ENCODE measurements at places on chromosomes 13 and 19.

- no peak for DNase-seq
These were observed 48.2 kb upstream of the SLITRK5 start for GRCh38 chr13:87622971-87623370.

- DNase-seq = no peak
These were observed 32.9 kb upstream of the IGSF23 start for GRCh38 chr19:44580366-44580895.

- DNase-seq = no peak
These were observed 20.4 kb downstream of the FAM187B start for GRCh38 chr19:35208121-35208520.

- no peak for DNase-seq
These were observed 709 bp downstream of the DPP9 start for GRCh38 chr19:4722671-4723594.

DNA sequence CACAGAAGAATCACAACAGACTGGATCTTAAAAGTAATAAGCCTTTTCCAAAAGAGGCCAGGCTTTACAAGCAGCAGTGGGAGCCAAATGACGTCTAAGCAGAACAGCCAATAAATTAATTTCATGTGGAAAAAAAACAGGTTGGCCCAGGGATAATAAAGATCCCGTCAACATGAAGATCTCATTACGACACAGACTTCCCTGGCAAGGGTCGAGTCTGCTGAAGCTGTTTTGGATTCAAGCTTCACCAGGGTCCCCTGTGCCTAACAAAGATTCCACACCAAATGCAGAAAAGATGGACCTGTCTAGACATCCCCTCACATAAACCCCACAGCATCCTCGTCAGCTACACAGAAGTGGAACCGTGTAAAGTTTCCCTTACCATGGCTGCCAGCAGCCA, 215.1 kb upstream of the ZNF507 start:
- DNase-seq = no peak

DNA sequence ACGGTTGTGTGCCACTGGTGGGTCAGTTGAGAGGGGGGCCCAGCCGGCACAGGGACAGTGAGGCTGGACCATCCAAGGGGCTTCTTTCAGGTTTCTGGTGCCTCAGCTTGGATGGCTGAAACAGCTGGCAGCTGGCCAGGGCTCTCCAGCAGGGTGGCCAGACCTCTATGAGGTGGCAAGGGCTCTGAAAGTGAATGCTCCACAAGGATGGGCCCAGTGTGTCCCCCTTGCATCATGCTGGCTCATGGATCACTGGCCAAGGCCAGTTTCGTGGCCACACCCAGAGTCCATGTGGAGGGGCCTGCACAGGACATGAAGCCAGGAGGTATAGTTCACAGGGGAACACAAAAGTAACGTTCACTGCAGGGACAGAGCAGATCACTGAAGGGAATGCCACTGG, 49.6 kb downstream of the CDADC1 start:
- DNase-seq = no peak

- DNase-seq = no peak
These were observed 41.0 kb downstream of the MLLT1 start for GRCh38 chr19:6238643-6239281.

- peak; percentile 22 for DNase-seq
These were observed at the start of gene TBC1D4 for GRCh38 chr13:75482070-75482819. TBC1D4 (minus strand) TSS chr13:75482169; CDS start chr13:75481767, 402 bp downstream.

GRCh38 chr19:50433201-50434180, 799 bp downstream of the MYBPC2 start:
- no peak for DNase-seq

GRCh38 chr13:113764793-113765563, 6.0 kb downstream of the TMEM255B start:
- no peak for DNase-seq

DNA sequence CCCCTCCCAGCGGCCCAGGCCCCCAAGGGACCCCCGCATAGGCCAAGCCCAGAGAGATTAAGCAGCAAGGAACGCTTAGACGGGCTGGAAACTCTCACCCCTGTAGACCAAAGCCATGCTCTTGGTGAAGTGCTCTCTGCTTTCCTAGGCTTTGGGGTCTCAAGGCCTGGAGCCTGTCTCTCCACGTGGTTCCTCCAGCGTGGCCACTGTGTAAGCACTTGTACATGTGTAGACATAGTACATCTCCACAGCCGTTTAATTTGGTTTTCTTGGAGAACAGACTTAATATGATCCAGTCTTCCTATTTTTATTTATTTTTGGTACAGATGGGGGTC, 1.1 kb downstream of the NUDT19 start:
- no peak for DNase-seq

- DNase-seq = no peak
These were observed 952.0 kb downstream of the SLITRK5 start for GRCh38 chr13:88623150-88623549.

- no peak for DNase-seq
These were observed 19.0 kb upstream of the PLPP2 start for GRCh38 chr19:310141-310651.

- no peak for DNase-seq
These were observed 1297.4 kb upstream of the MIR17HG start for GRCh38 chr13:90049989-90050671.

DNA sequence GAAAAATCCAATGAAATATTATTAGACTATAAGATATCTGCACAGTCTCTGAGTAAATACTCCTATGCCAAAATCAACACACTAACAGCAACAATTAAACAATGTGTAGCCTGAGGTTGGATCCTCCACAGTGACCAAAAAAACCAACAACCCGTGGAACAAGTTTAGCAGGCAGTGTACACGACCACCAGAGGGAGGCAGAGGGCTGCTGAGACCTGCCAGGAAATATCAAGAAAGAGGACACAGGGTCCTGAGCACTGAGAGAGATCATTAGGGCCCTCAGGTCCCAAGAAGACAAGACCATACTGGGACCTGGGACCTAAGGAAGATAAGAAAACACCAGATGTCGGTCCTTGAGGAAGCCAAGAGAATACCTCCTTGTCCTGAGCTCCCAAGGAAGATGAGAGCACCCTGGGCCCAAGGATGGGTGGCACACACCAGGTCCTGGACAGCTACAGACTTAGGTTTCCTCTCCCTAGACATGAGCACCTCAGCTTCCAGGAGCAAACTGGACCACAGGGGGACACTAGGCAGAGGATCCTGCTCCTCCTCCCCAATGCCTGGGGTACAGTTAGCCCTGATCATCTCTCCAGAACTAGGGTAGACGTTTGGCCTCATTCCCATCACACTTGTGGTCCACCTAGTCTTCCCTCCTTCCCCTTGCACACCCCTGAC, 822 bp upstream of the ZNF274 start:
- DNase-seq = no peak

DNA sequence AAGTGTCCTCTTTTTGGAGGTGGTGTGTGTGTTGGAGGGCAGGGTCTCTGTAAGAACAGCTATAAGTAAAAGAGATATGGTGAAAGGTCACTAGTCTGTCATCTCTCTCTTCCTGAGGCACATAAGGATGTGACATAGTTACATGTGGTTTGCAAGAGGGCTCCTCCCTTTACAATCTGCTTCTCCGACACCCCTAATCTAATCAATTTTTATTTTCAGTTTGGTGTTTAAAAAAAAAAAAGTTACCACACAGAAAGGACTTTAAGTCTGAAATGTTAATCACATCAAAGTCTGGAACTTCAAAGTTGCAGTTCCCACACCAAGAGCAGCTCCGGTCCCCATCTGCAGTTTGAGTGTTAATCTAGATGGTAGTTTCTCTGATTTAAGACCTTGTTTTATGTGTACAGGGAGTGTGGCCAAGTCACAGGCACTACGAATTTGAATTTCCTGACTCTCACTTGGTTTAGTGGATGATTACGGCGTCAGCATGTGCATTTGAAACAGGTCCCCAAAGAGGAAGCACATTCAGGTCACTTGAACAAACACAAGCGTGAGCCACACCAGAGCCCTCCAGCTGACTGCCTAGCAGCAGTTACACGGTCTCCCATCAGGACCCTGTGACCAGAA, 53.1 kb downstream of the FOXO1 start:
- DNase-seq = no peak

DNA sequence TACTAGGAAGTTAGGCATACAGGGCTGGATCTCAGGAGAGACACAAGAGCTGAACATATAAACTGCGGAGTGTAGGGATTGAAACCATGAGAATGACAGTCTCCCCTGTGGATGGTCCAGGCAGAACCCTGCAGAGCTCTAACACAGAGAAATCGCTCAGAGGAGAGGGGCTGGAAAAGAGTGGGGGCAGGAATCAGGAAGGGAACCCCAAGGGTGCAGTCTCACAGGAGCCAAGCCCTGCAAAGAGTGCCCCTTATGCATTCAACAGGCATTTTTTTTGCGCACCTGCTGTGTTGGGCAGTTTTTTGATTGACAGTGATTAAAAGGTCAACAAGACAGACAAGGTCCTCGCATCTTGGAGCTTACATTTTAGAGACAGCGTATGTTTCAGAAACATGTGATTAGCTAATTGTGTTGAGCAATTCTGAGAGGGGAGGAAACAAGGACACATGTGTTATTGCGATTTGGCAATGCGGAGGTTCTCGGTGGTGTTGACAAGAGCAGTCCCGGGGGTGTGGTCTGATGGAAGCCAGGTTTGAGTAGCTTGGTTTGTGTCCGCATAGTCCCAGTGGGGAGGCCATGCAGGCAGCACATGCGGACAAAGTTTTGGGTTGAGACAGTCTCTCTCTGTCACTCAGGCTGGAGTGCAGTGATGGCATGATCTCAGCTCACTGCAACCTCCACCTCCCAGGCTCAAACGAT, 182.6 kb upstream of the IRS2 start:
- no peak for DNase-seq

GRCh38 chr13:110769097-110769496, 55.6 kb downstream of the ING1 start:
- DNase-seq = no peak

DNA sequence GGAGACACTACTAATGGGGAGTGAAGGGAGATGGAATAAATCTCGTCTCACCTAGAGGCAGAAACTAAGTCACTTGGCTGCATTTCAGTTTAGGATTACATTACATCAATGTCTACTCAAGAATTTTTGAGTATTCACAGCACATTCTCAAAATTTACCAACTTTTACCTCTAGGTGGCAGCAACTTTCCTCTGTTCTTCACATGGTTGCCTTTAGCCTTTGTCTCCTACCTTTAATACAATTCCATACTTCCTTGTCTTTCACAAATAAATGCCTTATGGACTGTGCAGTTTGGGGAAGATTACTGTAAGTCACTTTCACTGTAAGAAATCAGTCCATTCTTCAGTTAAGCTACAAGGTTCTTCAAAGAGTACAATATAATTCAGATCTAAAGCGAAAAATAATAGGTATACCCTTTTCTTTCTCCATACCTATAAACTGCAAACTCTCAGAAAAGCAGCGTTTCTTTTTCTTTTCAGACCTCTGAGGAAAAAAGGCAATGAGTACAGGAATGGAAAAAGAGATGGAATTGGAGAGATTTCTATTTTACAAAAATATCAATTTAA, 379.4 kb downstream of the KLF12 start:
- DNase-seq = no peak

- no peak for DNase-seq
These were observed 437.6 kb upstream of the ARGLU1 start for GRCh38 chr13:107005577-107005976.

- no peak for DNase-seq
These were observed at the start of gene GPR183 for GRCh38 chr13:99307247-99307646. GPR183 (minus strand) TSS chr13:99307399; CDS start chr13:99296145, 11,254 bp downstream.

GRCh38 chr19:4571305-4571917, 11.9 kb upstream of the SEMA6B start:
- DNase-seq = no peak

DNA sequence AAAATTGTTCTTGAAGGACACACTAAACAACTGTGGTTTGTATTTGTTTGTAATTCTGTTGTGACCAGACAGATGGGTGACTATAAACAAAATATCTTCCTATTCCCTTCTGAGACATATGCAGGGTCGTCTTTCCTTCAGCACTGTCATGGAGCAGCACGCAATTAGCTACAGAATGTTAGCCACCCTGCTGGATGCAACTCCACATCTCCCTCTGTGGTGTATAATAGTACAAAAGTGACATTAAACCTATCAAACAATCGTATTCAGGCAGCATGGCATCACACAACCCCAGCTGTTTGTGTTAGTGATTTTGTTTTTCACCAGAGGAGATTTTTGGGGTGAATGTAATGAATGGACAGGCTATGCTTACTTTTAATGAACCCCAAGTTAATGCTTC, 146.2 kb downstream of the GPC6 start:
- no peak for DNase-seq

DNA sequence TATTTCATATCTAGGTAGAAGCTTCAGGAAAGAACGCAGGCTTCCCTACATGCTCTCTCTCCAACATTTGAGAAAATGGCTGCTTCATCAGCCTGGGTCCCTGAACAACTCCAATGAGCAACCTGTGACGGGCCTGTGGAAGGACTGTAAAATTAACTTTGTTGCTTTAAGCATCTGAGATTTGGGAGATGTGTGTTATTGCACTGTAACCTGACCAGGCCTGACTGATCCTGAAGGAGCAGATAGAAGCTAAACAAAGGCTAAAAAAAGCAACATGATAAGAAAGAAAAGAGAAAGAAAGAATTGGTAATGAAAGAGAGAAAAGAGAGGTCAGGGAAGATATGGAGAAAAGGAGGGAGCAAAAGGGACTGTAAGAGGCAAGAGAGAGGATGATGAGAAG, 77.1 kb upstream of the MBNL2 start:
- DNase-seq = no peak

- DNase-seq = no peak
These were observed 8.7 kb downstream of the HOMER3 start for GRCh38 chr19:18932216-18932841.

GRCh38 chr19:21910318-21910717, 74.3 kb upstream of the ZNF43 start:
- DNase-seq = no peak

DNA sequence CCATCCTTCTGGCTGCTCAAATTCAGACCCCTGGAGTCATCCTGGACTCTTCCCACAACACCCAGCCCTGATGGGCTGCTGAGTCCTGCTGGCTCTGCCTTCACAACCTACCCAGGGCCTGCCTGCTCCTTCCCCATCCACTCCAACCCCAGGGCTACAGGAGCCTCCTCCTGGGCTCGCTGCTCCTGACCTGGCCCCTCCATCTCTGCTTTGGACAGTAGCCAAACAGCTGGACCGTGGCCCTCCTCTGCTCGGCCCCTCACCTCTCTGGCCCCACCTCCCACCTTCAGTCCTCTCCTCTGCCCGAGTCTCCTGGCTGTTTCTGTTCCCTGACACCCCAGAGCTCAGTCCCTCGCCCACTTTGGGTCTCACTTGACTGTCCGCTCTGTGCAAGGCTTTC, 66.7 kb downstream of the CEBPG start:
- no peak for DNase-seq

DNA sequence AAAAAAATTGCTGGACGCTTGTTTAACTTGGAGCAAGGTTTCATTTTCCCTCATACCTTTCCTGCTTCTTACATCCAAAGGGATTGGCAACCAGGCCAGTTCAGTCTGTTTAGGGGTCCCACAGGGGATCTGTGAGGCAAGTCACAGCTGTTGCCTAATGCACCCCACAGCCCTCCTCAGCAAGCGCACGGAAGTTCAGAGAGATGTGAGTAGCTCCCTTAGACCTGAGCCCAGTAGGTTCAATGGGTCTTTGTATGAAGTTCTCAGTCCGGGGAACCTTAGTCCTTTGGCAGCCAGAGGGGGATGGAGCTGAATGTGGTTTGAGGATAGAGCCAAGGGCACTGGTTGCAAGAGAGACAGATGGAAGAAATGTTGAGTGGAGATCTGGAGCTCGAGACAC, 13.0 kb downstream of the SAMD4B start:
- DNase-seq = no peak
